ENCODE measurements at places on chromosomes 11 and 22. TPM values are rescaled to one million over a fixed set of nuclear protein-coding genes. Genes with fewer than 3 reads are reported as not detected.

DNA sequence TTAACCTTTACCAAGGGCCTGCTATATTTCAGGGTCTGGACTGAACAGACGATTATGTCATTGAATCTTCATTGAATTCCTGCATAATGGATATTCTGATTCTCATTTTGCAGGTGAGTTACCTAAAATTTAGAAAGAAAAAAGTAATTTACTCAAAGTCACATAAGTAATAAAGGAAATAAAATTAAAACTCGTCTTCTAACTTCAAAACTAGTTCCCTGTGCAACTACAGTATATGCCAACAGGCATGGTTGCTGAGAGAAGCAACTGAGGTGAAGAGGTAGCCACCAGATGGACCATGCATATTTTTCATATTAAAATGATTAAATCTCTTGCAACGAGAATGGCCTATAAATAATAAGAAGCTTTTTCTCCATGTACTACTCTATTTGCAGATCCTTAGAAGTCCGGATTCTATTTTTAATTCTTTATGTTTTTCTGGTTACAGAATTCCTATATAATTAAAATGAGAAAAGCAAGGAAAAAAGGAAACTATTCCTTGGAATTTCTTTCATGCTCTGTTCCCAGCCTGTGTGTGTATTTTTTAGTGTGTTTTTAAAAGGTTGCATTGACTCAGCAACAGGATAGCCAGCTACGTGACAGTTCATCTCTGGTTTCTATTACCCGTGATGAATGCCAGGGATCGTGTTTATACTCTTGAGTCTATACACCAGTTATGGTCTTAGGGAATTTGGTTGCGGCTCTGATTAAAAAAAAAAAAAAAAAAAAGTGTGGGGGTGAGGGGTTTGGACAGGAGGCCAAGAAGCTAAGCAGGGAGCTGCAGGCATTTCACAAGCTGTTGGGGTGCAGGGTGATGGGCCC lies 186.8 kb downstream of the ETS1 start:
- no peak overlapping the region for H3K27ac ChIP-seq
- H3K36me3 ChIP-seq: no peaks in the 10 kb centered on the region
- DNase-seq: no peak
- no peak overlapping the region for H3K4me3 ChIP-seq

GRCh38 chr11:74717221-74717969 lies 13.8 kb downstream of the CHRDL2 start:
- no peak for DNase-seq
- H3K4me1 ChIP-seq: peaks cover 9% of the 10 kb centered on the region
- H3K27me3 ChIP-seq: no peaks in the 10 kb centered on the region
- H3K36me3 ChIP-seq: no peaks in the 10 kb centered on the region
- no peak overlapping the region for H3K27ac ChIP-seq
- no peak overlapping the region for H3K4me3 ChIP-seq

DNA sequence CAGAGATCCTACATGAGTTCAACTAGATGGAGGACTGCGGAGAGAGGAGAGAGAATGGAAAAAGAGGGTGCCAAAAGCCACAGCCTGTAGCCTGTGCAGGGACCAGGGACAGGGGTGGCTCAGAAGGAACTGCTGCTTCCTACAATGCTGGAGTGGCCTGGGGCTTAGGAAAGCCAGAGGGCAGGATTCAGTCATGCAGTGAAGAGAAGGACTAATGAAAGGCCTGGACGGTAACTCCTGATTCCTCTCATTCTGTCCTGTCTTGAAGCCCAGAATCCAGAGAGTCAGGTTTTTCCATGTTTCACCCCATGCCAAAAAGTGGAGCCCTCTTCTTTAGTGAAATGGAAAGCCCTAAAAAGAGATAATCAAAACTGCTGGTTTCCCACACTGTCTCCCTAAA lies 48.4 kb upstream of the INCENP start:
- H3K4me1 ChIP-seq: no peaks in the 10 kb centered on the region
- H3K36me3 ChIP-seq: no peaks in the 10 kb centered on the region
- no peak overlapping the region for H3K4me3 ChIP-seq
- no peaks in the 10 kb centered on the region for H3K27me3 ChIP-seq
- DNase-seq: no peak

DNA sequence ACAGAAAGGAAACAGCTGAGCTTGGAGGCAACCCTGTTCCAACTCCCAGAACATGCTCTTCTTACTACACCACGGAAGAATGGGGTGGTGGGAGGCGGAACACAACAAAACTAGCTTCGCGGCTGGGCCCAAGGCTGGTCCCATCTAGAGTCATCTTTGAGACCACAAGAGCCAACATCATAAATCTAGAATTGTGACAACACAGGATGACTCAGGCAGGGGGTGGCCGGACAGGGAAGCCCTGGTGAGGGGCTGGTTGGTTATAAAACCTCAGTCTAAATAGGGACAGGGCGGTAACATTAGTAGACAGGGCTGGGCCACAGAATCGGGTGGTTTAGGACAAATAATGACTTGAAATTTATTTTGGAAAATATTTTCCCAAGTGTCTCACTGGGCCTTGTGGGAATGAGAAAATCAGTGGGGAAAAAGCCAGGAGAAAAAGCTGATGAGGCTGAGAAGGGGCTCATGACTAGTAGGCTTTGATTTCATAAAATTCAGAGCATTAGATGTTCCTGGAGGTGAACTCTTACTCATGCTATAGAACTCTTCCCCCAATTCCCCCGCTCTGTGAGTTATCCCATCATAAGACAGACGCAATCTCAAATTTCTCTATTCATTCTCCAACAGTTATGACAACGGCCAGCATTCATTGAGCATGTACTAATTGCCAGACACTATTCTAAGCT lies 151.8 kb upstream of the TIMP3 start:
- no peak overlapping the region for H3K4me3 ChIP-seq
- H3K36me3 ChIP-seq: no peaks in the 10 kb centered on the region
- H3K27me3 ChIP-seq: no peaks in the 10 kb centered on the region
- DNase-seq: no peak

DNA sequence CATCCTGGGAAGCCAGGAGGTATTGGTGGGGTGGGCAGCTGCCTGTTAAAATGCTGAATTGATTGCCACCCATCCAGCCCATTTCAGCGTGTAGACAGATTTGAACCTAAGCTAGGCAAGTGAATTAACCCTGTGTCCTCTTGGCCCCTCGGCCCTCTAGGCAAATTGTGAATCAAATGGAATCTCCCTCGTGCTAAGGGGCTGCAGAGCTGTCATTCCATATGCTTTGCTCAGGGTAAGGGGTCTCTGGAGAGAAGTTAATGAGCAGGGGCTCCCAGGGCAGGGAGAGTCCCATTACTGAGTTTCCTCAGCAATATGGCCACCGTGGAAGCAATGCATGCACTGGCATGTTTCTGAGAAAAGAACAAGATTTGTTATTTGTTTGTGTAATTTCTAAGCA lies 117.7 kb upstream of the RCN1 start:
- no peaks in the 10 kb centered on the region for H3K27me3 ChIP-seq
- no peak for DNase-seq
- no peak overlapping the region for H3K27ac ChIP-seq
- no peaks in the 10 kb centered on the region for H3K4me1 ChIP-seq
- H3K36me3 ChIP-seq: no peaks in the 10 kb centered on the region

- no peak overlapping the region for H3K27ac ChIP-seq
- no peaks in the 10 kb centered on the region for H3K36me3 ChIP-seq
- H3K4me3 ChIP-seq: no peak overlapping the region
- H3K27me3 ChIP-seq: no peaks in the 10 kb centered on the region
- peaks cover 8% of the 10 kb centered on the region for H3K4me1 ChIP-seq
- no peak for DNase-seq
These were observed 37.2 kb downstream of the FAM83F start for GRCh38 chr22:40031766-40032470.

DNA sequence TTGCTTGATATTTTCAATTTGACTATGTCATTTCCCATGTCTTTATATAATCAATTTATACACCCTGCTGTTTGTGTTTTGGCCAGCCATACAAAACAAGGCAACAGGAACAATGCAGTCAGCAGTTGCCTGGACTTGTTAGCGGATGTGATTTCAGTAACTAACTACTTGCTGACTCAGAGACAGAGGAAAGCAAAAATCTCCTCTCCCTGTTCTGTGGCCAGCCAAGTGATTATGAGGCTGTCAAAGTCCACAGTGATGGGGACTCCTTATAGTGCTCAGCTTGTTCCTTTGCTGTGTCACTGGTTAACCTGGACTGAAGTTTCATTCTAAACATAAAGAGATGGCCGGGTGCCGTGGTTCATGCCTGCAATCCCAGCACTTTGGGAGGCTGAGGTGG lies 32.6 kb upstream of the APLP2 start:
- DNase-seq: no peak
- no peaks in the 10 kb centered on the region for H3K36me3 ChIP-seq
- H3K27ac ChIP-seq: no peak overlapping the region
- no peak overlapping the region for H3K4me3 ChIP-seq
- peaks cover 7% of the 10 kb centered on the region for H3K4me1 ChIP-seq

- no peaks in the 10 kb centered on the region for H3K36me3 ChIP-seq
- peak; percentile 93 for DNase-seq
- no peak overlapping the region for H3K4me3 ChIP-seq
- H3K27me3 ChIP-seq: no peaks in the 10 kb centered on the region
- no peak overlapping the region for H3K27ac ChIP-seq
These were observed 84.4 kb upstream of the SEPTIN5 start for GRCh38 chr22:19629720-19630419.

DNA sequence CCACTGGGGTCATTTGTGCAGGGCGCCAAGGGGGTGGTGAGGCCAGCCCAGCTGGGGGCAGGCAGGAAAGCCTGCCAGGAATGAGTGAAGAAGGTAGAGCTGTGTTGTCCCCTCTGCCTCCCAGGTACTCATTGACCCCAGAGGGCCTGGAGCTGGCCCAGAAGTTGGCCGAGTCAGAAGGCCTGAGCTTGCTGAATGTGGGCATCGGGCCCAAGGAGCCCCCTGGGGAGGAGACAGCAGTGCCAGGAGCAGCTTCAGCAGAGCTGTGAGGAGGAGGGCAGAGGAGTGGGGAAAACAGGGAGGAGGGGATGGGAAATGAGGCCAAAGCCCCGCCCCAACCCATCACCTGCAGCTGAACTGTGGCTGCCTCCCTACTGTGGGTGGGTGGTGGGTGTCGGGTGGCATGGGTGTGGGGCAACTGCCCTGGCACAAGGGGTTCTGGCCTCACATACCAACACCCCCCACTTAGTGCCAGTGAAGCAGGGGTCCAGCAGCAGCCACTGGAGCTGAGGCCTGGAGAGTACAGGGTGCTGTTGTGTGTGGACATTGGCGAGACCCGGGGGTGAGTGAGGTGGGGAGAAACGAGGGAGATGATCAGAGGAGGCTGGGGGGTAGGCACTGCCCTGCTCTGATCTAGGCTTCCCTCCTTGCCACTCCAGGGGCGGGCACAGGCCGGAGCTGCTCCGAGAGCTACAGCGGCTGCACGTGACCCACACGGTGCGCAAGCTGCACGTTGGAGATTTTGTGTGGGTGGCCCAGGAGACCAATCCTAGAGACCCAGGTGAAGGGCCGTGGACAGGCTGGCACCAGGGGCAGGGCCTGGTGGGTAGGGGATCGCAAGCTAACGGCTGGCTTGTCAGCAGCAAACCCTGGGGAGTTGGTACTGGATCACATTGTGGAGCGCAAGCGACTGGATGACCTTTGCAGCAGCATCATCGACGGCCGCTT lies 3.0 kb downstream of the MUS81 start:
- no peak for DNase-seq
- H3K27me3 ChIP-seq: no peaks in the 10 kb centered on the region
- H3K4me3 ChIP-seq: no peak overlapping the region
- H3K27ac ChIP-seq: no peak overlapping the region
- peaks cover 8% of the 10 kb centered on the region for H3K4me1 ChIP-seq

GRCh38 chr11:120339394-120339890 lies 3.2 kb downstream of the ARHGEF12 start:
- H3K4me1 ChIP-seq: peaks cover 41% of the 10 kb centered on the region
- peak; percentile 9 for DNase-seq
- no peaks in the 10 kb centered on the region for H3K27me3 ChIP-seq
- no peak overlapping the region for H3K27ac ChIP-seq

- no peak overlapping the region for H3K27ac ChIP-seq
- no peaks in the 10 kb centered on the region for H3K36me3 ChIP-seq
- H3K4me1 ChIP-seq: peaks cover 14% of the 10 kb centered on the region
- no peaks in the 10 kb centered on the region for H3K27me3 ChIP-seq
- H3K4me3 ChIP-seq: no peak overlapping the region
These were observed 44.4 kb downstream of the VSIG10L2 start for GRCh38 chr11:125990244-125990643.

DNA sequence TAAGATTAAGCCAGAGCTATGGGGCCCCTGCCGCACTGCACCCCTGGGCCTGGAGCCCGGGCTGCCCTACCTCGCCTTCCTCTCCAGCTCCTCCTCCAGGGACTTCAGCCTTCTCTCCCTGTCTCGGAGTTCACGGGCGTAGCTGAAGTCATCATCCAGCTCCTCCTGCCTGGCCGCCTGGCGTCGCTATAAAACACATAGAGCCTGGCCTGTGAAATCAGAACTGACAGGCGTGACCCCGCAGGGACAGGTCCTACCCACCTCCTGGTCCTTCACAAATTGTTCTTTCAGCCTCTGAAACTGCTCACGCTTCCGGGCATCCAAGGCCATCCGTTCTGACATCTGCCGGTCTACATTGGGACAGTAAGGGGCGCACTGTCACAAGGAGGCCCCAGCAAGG lies 20.8 kb downstream of the TUBGCP6 start:
- H3K27ac ChIP-seq: no peak overlapping the region
- H3K36me3 ChIP-seq: no peaks in the 10 kb centered on the region
- H3K4me3 ChIP-seq: no peak overlapping the region
- H3K27me3 ChIP-seq: no peaks in the 10 kb centered on the region

DNA sequence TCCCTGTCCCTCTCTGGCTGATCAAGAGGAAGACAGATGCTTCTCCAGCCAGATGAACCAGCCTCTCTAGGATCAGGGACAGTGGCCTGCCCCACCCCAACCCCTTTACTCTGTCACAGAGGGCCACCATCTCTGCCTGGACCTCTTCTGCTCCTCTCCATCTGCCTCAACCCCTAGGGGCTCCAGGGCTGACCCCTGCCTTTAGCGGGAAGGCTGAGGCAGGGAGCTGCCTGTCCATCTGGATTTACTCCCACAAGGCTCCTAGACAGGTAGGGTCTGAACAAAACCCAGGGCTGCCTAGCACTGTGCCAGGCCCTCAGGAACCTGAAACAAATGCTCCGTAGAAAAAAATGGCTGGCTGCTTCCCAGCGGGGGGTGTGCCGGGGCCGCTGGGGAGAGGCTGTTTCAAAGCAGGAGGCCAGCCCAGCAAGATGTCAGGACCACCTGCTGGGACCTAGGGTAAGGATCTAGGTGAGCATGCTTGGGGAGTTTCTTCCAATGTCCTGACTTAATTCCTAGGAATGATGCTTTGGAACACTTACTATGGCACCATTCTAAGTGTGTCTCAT lies 3.2 kb downstream of the CHST1 start:
- H3K27me3 ChIP-seq: peaks cover 41% of the 10 kb centered on the region
- peaks cover 29% of the 10 kb centered on the region for H3K4me1 ChIP-seq
- no peak overlapping the region for H3K27ac ChIP-seq
- DNase-seq: no peak
- H3K36me3 ChIP-seq: no peaks in the 10 kb centered on the region
- no peak overlapping the region for H3K4me3 ChIP-seq

GRCh38 chr11:113238721-113239120 lies 75.7 kb upstream of the TTC12 start:
- no peak for DNase-seq
- no peaks in the 10 kb centered on the region for H3K36me3 ChIP-seq
- no peak overlapping the region for H3K27ac ChIP-seq
- peaks cover 16% of the 10 kb centered on the region for H3K4me1 ChIP-seq
- H3K4me3 ChIP-seq: no peak overlapping the region

CBL gene
- 67.8 TPM for total RNA-seq

VPREB3 gene
- not detected for total RNA-seq

RIN1 gene
- total RNA-seq: 3.7 TPM

SCARF2 gene
- 17.0 TPM for total RNA-seq

SLC16A8 gene
- total RNA-seq: 0.66 TPM

TRIM48 gene
- not detected for total RNA-seq

GCAT gene
- total RNA-seq: 61.3 TPM

CDC42BPG gene
- total RNA-seq: 11.6 TPM

LRP4 gene
- total RNA-seq: 18.4 TPM

CSF2RB gene
- total RNA-seq: not detected
